Stimulated activated CD8-positive, alpha-beta memory T cell treated with anti-CD3 and anti-CD28 coated beads, Interleukin-7, amount 100 ng/mL, for 48 hours (primary cell): ENCODE measurements at places on chromosomes 5 and 9.

- DNase-seq: no peak
Measured at GRCh38 chr5:30030101-30030500, 1163.4 kb upstream of the CDH6 start.

- no peak for DNase-seq
Measured at GRCh38 chr9:22009506-22009867, 382 bp upstream of the CDKN2B start.

DNA sequence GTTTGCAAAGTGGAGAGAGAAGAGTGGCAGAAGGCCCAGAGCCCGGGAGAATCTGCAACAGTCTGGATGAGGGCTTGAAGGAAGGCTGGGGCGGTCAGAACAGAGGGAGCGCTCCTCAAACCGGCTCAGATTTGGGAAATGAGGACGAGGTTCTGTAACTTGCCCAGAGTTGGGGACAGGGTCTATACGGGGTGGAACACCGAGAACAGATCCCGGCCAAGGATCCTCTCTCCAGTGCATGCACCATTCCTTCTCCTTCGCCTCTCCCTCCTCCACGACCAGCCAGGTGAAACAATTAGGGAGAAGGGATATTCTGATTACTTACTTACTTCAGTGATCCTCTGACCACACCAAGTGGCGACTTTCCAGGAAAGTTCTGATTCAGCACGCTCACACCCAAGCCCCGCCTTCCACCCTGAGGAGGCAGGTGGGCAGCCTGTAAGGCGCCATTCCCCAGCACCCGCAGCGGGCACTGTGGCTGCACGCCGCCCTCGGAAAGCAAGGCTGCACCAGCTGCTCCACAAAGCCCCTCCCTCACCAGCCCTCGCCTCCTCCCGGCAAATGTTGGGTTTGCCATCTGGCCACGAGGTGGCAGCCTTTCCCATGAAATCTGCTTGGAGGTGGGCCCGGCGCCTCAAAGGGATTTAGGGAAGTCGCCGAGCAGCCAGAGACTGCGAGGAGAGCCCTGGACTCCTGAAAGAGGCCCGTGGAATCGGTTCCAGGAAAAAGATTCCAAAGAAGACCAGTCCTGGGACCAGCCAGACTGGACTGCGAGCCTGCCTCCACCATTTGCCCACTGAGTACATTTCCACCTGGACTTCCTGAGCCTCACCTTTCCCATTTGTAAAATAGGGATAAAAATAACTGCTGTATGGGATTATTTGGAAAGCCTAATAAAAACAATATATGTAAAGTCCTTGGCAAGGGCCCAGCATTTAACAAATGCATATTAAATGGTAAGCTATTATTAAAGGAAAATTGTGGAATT, 22.2 kb upstream of the WWC1 start:
- DNase-seq: peak; percentile 55

DNA sequence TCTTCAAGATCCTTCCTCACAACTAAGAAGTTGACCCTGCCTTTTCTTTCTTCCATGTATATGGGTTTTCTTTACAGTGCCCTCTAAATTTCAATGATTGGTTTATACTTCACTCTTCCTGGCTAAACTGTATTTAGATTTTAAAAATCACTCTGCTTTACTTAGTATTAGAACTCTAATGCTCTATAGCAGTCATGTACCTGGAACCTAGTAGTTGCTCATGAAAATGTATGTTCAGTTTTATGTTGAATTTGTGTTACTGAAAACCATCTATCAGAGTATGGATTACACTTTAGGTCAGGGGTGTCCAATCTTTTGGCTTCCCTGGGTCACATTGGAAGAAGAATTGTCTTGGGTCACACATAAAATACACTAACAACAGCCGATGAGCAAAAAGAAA, 1024.3 kb downstream of the NR2F1-AS1 start:
- DNase-seq: no peak

GRCh38 chr5:143456952-143457547, 53.6 kb upstream of the NR3C1 start:
- DNase-seq: no peak

DNA sequence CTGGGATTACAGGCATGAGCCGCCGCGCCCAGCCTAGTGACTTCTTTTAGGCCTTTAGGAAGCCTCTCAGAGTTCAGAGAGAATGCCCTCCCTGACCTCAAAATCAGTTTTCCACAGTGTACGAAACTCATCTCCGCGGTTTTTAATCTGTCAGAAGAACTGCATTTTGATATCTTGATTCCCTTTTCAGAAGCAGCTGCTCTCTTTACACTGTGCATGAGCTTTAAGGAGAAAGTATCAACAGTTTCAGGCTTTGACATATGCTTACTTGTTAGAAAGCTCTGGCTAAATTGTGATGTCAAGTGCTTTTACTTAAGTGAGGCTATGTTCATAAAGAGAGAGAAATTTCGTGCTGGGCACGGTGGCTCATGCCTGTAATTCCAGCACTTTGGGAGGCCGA, 74.6 kb downstream of the USP20 start:
- no peak for DNase-seq

DNA sequence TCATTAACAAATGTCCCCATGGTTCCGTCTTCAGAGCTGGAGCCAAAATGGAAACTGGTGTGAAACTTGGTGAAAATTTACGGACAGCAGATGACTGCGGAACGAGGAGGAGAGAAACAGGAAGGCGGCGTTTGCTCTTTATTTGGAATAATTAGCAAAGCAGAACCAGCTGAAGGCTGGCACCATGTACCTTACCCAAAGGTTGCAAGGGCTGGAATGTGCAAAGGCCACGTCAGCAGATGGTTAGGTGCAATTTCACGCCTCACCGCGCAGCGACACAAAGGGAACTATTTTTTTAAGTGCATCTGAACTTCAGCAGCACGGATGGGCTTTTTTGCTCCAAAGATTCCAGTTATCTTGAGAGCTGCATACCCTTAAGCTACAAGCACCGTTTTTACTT, 127.4 kb downstream of the COL23A1 start:
- DNase-seq: no peak

DNA sequence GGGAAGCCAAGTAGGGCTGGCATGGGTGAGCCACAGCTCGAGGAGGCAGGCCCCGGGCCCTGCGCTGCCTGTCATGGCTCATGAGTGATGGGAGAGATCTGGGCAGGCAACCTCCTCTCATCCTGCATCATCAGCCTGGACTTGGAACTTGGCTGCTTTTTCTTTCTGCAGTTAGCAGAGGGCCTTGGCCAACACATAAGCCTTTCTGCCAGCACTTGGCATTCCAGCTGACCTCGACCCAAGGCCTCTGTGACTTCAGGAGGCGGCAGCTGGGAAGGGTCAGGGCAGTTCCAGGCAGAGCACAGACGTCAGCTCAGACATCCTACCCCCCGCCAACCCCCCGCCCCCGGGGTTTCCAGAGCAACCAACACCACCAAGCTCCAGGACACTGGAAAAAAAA, 7.6 kb downstream of the S1PR3 start:
- DNase-seq: no peak

DNA sequence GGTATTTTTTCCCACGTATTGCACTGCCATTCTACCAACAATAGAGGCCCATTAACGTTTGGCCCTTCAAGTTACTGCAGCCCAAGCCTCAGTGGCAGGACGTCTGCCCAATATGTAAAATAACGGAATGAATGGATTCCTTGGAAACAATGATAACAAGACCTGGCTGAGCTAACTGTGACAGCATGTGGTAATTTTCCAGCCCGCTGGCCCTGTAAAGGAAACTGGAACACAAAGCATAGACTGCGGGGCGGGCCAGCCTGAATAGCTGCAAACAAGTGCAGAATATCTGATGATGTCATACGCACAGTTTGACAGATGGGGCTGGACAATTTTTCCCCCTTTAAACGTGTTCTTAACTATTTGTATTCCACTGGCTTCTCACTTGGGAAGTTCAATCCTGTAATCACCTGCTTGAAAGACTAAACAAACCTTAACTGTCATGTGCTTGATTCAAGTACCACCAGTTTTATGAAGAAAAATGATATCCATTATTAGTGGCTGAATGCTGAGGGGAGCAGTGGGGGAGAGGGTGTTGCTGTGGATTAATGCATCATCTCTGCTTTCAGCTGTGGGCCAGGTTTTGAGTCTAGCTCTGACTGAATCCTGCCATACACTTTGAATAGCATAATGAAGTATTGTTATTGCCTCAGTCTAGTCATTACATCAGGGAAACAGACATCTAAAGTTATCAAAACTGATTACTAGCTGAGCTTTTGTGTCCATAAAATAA, 323.9 kb downstream of the TMEM161B start:
- DNase-seq: no peak

- DNase-seq: no peak
Measured at GRCh38 chr5:169072233-169072632, 228.7 kb downstream of the SLIT3 start.

GRCh38 chr5:54700986-54701578, 183.5 kb downstream of the SNX18 start:
- DNase-seq: no peak

DNA sequence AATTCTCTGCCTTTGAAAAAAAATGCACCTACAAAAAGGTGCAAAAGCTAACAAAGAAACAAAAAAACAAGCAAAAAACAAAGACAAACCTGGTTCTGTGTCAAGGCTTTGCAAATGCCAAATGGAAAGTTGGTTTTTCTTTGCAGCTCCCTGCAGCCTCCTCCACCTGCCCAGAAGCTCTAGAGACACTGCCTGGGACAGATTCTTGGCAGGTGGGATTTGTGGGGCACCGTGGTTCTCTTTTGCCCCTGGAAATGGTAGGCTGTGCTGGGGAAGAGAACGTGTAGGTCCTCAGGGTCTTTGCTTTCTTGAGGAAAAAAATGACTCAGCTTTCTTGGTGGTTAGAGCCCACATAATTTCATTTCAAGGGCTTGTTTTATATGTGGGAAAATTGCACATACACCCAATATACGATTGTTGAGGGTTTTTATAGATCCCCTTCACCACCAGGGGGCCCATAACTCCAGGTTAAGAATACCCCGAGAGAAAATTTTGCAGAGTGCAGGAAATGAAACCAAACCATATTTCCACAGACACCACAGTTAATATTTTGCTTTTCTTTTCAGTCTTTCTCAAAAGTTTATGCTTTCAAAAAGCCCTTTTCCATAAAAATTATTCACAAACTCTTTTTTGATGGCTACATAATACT, 58.7 kb downstream of the NXNL2 start:
- peak; percentile 4 for DNase-seq

- no peak for DNase-seq
Measured at GRCh38 chr5:1511651-1512540, 11.9 kb downstream of the LPCAT1 start.

GRCh38 chr5:68657055-68657961, 436.5 kb upstream of the SLC30A5 start:
- no peak for DNase-seq

DNA sequence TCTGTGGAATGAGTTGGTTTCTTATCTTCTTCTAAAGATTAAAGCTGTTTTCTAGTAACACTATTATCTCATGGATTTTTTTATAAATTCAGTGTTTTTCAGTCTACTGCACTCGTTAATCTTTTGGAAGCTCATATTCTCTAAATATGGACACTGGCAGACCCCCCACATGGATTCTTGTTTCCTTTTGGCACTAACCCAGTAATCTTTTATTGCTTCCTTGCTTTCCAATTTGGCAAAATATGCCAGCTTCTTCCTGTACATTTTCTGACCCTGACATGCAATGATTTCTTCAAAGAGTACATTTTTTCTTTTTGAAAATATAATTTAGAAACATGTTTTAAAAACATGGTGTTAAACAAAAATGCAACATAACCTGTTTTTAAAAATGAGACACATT, 474.2 kb upstream of the FTMT start:
- no peak for DNase-seq

- no peak for DNase-seq
Measured at GRCh38 chr9:68964765-68965164, 49.1 kb downstream of the PRKACG start.

DNA sequence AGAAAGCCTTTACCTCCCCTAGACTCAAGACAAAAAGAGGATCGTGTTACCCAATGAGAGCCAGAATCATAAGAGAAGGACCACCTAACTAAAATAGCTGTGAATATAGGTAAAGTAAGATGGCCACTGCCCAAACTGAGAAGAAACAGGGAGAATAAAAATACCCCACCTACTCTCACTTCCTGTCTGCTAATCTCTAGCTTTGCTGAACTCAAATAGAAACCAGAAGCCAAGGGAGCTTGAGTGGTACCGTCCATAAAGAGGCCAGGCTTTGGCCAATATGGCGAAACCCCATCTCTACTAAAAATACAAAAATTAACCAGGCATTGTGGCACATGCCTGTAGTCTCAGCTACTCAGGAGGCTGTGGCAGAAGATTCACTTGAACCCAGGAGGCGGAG, 123.0 kb upstream of the FST start:
- no peak for DNase-seq

- no peak for DNase-seq
Measured at GRCh38 chr5:79849486-79850315, 141.4 kb downstream of the MTX3 start.

GRCh38 chr9:102135768-102136167, 397.3 kb upstream of the GRIN3A start:
- no peak for DNase-seq
